ENCODE measurements at places on chromosomes 16 and 17.

DNA sequence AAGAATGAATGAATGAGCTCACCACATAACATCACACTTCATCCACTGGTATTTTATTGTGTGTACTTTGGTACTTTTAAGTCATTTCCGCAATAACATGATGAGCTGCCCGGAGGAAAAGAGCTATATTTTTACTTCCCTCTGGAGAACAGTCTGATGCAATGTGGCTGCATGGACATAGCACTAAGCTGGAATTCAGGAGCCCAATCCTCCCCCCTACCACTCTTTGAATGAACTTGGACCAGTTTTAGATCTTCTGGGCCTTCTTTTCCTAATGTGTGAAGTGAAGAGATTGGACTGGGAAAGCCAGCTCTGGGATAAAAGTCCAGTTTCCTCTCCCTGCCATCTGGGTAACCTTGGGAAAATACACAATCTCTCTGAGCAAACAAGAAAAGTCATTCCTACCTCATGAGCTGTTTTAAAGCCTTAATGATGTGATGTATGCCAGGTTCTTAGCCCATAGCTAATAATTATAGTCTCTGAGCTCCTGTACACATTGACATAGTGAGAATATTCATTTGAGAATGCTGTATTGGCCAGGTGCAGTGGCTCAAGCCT is 79.3 kb downstream of the ABCC12 start:
- no peak for DNase-seq

GRCh38 chr16:64864232-64864809 is 257.5 kb downstream of the CDH11 start:
- peak; percentile 97 for DNase-seq

DNA sequence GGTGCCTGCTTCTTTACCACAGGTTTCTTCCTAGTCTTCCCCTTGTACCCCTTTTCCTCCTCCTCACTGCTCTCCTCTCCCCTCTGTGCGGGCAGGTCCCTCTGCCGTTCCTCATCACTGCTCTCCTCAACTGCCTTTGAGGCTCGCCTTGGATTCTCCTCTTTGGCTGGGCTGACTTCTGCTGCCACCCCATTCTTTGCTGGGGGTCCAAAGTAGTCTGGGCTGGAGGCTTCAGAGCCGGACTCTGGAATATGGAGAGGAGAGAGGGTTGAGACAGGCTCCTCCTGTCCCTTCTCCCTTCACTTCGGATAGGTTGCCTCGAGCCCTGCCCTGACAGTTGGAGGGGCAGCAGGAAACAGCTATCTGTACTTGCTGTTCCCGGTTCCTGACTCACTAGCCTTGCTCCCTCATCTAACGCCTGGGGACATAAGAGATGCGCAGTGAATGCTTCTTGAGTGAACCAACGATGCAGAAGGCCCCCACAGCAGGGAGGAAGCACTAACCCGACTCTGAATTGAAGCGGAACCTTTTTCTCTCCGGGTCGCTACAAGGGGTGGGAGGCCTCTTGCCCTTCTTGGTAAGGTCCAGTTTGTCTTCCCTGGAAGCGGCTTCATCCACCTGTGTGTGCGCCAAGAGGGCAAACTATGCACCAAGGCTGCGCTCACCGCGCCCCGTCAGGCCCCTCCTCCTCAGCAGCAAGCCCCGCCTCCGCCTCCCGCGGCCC is 655 bp downstream of the HIRIP3 start:
- no peak for DNase-seq

DNA sequence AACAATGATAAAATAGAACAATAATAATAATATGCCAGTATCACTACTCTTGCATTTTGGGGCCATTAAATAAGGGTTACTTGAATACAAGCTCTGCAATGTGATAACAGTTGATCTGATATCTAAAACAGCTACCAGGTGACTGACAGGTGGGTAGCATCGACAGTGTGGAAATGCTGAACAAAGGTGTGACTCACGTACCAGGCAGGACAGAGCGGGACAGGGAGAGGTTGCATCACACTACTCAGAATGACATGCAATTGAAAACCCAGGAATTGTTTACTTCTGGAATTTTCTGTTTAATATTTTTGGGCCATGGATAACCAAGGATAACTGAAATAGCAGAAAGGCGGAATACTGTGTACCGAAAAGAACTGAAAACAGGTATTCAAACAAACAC is 15.8 kb upstream of the ZNF19 start:
- no peak for DNase-seq

GRCh38 chr17:45681706-45682105 is 102.4 kb upstream of the CRHR1 start:
- no peak for DNase-seq

DNA sequence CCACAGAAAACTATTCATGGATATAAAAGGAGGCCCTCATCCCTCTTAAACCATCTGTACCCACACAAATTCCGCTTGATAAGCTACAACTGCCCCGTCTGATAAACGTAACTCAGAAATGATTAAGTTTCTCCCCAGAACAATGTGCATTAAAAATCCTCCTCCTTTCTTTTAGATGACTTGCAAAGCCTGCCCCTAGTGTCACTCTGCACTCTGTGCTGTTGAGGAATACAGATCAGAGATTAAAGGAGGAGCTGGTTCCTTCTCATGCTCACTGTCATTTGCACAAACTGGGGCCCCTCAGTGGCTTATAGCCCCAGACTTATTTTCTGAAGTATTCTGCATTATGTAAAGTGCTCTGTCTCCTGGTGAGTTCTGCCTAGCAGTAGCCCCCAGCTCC is 33.3 kb downstream of the CDRT15 start:
- DNase-seq, result no peak

- no peak for DNase-seq
Observed at GRCh38 chr16:30889721-30890120, 4.2 kb downstream of the BCL7C start.

DNA sequence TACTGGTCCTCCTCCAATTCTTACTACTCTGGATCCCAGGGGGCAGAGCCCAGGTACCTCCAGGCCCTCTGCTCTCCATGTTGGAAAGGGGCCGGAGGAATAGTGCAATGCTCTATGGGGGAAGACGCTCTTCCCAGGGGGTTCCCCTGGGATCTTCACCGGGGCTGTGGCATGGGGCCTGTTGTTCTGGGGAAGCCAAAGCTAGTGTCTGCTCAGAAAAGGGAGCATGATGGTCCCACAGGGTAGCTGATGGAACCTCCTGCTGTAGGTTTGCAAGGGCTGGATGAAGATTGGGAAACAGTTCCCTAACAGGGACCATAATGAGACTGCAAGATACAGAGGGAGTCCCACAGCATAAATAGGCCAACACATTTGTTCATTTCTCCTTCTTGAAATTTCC is 114.7 kb downstream of the IRX5 start:
- no peak for DNase-seq

- no peak for DNase-seq
Observed at GRCh38 chr16:86337138-86337537, 173.2 kb upstream of the FOXF1 start.

DNA sequence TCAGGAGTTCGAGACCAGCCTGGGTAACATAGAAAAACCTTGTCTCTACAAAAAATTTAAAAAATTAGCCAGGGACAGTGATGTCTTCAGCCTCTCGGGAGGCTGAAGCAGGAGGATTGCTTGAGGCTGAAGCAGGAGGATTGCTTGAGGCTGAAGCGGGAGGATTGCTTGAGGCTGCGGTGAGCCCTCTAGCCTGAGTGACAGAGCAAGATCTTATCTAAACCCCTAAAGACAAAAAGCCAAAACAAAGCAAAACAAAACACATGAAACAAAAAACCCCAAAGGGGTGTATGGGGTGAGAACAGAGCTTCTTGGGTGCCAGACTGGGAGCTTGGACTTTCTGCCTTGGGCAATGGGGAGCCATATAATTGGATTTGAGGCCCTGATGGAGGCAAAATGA is 2.6 kb downstream of the SPNS3 start:
- DNase-seq, result no peak

- no peak for DNase-seq
Observed at GRCh38 chr16:47732523-47733111, 271.5 kb downstream of the PHKB start.

GRCh38 chr16:20359997-20360396 is 7.5 kb upstream of the UMOD start:
- DNase-seq, result no peak

DNA sequence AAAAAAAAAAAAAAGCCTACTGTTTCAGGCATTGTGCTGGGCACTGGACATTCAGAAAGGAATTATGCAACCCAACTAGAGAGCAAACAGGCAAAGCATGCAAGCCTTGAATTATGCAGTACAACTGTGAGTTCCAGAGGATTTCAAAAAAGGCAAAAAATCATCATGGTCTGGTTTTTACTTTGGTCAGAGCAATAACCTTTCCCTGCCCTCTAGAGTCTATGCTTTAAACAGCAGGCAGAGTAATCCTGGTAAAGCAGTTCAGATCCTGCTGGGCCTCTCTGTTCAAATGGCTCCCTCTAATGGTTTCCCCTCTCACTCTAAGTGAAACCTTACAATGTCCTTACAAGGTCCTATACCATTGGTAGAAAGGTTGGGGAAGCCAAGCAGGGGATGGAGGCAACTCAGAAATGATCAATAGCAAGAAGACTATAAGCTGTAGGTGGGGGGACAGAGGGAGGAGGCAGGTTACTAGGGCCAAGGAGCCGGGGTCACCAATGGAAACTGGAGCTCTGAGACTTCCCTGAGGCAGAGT is 4.6 kb upstream of the TAF15 start:
- DNase-seq, result peak; percentile 90

DNA sequence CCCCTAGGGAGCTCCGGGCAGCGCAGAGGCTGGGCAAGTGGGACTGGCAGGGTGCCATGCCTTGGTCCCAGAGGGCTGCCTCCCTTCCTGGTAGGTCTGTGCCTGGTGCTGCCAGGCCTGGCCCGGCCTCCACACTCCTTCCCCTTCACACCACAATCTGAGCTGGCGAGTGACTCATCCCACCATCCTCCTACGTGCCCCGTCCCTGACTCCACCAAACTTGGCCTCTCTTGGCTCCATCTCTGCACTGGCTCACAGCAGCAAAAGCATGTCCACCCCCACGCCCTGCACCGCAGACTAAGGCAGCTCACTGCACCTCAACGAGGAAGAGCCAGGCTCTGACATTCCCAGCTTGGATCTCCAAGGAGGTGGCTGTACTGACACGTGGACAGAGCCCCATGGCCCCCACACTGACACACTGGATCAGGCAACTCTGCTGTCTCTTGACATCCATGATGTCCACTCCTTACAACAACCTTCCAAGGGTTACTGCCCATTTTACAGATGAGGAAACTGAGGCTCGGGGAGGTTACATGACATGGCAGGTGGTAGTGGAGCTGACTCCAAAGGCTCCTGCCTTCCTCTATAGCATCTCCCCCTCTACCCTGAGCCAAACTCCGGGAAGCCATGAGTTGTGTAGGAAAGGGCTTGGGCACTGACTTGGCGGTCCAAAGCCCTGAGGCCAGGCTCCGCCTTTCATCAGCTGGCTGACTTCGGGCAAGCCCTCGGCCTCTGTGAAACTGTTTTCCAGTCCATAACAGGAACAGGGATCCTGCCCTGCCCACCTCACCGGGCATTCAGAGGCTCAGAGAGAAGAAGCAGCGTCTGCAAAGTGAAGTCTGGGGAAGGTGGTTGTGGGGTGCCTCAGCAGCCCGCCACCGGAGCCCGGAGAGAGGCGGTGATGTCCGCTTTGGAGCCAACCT is 20.1 kb upstream of the KRT19 start:
- DNase-seq, result peak; percentile 31

DNA sequence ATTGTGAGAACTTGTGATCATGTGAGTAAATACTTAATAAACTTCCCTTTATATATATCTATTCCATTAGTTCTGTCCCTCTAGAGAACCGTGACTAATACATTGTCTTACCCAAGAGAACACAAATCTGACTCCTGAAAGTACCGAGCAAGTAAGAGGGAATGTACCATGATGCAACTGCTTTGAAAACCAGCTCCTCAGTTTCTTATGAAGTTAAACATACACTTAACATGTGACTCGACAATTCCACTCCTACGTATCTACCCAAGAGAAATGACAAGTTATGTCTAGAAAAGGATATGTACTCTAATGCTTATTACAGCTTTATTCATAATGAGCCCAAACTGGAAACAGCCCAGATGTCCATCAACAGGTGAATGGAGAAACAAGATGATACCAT is 8.8 kb upstream of the GJD3 start:
- DNase-seq, result no peak

GRCh38 chr16:85445064-85445778 is 167.9 kb upstream of the GSE1 start:
- DNase-seq, result peak; percentile 90

DNA sequence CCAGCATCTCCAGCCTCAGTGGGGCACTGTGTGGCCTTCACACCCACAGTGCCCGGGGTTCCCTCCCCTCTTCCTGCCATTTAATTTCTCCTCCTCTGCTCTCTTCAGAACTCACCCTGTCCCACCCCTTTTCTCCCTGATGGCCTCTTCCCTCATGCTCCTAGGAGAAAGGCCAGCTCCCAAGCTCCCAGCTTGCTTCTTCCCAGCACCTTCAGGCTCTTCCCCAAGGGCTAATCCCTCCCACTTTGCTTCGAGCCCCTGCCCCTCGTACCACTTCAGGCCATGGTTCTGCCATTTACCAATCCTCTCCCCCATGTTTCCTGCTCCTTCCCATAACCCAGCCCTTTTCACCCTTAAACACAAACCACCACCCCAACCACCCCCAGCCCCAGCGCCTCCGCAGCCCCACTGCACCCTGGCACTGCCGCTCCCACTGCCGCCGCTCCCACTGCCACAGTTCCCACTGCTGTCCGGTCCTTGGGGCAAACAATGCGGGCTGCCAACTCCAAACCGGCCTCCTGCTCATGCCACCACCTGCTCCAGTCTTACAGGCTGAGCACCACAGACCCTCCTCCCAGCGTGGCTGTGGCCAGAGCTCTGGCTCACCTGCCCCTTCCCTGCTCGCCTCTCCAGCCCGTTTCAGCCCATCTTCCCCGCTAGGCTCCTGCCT is 28.6 kb downstream of the ADAM11 start:
- DNase-seq, result no peak

DNA sequence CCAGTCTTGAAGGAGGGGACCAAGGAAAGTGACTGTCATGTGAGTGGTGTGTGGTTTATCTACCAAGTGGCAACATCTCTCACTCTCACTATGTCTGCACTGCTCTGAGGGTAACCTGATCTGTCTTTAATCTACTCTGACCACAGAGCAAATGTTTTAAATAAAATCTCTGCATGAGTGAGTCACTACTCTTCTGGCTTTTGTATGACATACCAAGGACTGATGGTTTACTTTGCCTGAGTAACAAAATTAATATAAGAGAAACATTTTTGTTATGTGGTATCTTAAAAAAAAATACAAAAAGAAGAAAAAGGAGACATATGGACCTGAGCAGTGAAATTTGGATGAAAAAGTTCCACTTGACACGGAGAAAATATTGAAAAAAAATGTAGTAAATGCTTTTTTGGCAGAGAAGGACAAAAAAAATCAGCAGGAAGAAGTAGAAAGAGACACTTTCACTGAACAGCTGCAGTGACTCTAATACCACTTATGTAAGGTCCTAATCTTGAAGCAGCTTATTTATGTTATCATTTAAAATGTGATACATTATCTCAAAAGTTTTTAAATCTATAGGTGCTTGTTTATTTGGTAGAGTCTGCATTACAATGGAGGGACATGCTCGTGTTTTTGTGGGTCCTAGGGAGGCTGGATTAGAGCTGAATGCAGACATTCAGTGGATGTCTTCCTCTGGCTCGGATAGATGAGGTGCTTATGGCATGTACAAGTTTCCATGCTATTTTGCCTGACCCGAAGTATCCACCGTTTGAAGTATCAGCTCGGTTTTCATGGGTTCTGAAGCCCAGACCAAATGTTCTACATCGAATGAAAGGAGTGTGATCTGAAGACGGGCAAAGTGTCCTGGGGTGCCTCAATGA is 240.7 kb downstream of the MAP2K6 start:
- no peak for DNase-seq

GRCh38 chr16:76162046-76162445 is 115.2 kb upstream of the CNTNAP4 start:
- no peak for DNase-seq

All from DMS 273 treated with DMSO at 0.1 percent for 48 hours (cell line).